ENCODE measurements at places on chromosomes 11 and 22.

DNA sequence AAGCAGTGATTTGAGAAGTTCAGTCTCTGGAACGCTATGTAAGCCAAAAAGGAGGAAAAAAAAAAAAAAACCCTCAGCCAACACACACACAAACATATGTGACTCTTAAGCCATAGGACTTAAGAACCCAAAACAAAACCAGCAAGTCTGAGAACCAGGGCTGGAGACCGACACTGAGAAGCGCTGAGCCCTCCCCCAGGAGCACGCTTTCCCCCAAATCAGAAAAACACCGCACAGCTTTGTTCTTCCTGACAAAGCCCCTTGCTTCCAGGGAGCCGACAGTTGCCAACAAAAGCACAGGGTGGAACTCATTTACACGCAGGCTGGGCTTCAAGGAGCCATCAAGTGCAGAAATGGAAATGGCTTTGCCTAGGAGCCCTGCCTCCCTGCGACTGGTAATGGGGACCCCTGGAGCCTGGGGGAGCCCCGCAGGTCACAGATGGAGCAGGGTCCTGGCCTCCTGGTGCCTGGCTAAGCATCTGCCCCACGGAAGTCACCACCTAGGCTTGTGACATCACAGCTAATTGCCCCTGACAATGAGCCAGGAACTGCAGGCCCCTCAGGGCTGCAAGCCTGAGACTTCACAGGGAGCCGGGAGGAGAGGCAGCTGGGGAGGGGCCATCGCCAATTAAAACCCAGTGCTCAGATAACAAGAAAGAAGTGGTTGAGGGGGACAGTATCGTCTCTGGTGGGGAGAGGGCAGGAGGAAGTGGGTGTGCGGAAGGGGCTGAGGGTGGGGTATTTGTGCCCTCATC is 66.9 kb downstream of the NFAM1 start:
- DNase-seq: no peak

DNA sequence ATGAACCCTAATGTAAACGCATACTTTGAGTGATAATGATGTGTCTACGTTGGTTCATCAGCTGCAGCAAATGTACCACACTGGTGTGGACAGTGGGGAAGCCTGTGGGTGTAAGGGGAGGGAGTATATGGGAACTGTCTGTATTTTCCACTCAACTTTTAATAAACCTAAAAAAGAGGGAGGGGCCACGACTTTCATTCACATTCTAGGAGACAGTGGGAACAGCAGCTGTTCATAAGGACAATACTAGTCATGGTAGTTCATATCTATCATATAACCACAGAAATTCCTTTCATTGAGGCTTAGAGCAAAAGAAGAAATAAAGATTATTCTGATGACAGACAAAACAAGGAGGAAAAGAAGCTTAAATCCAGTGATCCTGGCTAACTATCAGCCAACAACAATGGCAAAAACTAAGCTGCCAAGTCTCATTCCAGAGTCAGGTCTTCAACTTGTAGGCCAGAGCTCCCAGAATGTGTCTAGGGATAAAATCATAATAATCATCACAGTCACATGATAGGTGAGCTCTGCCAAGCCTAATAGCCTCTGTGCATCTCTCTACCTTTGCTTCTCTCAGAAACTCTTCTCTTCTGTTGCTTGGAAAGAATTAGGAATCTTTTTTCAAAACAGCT is 59.4 kb upstream of the CHRM4 start:
- no peak for DNase-seq

- DNase-seq: no peak
These were observed 46.5 kb upstream of the CRTAM start for GRCh38 chr11:122791836-122792235.

GRCh38 chr22:29339381-29340235 is 24.1 kb upstream of the RASL10A start:
- DNase-seq: no peak

- no peak for DNase-seq
These were observed 2.0 kb downstream of the IFT27 start for GRCh38 chr22:36773935-36774334.

DNA sequence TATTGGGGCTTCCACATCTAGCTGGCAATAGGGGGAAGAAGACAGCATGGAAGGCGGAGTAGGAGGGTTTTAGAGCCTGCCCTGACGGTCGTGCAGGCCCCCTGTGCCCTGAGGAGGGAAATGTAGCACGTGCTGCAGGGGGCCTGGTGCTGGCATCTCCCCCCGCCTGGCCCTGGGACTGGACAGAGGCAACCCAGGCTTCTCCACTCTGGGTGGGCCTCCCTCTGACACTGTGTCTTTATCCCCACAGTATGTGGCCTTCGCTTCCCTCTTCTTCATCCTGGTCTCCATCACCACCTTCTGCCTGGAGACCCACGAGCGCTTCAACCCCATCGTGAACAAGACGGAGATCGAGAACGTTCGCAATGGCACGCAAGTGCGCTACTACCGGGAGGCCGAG is 36.8 kb downstream of the KCNC1 start:
- DNase-seq: no peak

DNA sequence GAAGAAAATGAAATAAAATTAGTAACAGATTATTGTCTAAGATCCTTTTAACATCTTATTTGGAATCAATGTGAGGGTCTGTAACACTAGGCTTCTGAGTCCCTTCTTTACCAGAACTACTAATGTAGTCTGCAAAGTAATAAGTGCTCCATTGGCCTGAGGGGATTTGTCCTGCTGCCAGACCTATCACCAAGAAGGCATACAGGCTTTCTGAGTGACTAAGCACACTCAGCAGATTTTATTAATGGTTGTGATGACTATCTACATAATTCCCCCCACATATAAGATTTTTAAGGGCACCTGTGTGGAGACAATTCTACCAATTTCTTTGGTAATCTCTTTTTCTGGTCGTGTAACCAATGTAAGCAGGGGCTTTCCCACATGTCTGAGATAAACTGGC is 365.0 kb upstream of the FAT3 start:
- no peak for DNase-seq

DNA sequence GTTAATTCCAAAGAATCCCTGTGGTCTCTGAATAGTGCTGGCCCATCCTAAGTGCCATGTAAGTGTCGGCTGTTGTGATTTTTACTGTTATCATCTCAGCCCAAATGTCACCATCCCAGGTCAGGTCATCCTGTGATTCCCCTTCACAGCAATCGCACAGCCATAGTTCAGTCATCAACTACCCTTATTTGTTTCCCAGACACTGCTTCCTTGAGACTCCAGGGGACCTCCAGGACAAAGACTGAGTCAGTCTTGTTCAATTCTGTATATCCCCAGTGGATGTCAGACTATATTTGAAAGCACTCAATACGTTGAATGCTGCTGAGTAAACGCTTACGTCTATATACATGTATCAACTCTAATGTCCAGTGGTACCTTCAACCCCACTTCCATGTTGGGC is 113.7 kb upstream of the TIMP3 start:
- no peak for DNase-seq

DNA sequence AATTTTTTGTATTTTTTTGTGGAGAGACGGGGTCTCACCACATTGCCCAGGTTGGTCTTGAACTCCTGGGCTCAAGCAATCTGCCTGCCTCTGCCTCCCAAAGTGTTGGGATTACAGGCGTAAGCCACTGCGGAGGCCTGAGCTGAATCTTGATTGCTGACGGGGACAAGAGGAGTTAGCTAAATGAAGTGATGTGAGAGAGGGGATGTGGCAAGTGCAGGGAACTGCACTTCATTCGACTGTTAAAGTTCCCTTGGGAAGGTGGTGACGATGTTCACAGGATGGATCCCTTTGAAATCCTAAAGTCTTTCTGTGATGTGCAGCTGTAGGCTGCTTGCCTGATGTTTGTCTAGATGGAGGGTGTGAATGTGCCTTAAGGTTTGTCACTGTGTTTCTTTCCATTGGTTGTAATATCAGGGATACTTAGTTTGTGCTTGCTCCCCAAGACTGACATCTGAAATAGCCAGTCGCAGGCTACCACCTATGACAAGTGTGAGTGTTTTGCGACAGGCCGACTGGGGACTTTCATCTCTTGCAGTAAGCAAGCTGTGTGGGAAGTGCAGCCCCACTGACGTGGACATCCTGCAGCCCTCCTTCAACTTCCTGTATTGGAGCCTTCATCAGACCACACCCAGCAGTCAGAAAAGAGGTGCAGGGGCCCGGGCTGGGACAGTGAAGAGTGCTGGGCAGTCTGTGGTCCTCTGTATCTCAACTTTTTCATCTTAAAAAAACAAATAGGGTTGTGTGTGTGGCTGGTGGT is 19.6 kb upstream of the CCDC134 start:
- DNase-seq: no peak

GRCh38 chr11:11170352-11171084 is 182.5 kb downstream of the CSNK2A3 start:
- DNase-seq: no peak

- DNase-seq: no peak
These were observed 16.8 kb downstream of the CD5 start for GRCh38 chr11:61119055-61119454.

DNA sequence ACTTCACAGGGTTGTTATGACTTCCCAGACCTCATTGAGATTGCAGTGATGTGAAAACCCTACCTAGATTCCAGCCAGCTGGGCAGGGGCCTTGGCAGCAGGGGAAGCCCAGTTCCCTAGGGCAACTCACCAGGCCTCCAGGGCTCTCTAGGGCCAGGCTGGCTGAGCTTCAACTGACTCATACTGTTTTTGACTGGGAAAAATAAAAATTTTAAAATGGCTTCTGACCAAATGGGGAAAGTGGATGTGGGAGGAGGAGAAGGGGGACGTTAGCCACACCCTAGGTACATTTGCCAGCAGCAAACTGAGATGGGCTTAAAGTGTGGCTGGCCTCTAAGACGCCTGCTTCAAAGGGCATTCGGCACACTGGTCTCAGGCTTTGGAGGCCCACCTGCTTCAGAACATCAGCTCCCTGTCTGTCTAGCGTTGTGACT is 39.0 kb downstream of the BMAL1 start:
- no peak for DNase-seq

GRCh38 chr11:69582756-69583467 is 58.0 kb upstream of the CCND1 start:
- DNase-seq: no peak

DNA sequence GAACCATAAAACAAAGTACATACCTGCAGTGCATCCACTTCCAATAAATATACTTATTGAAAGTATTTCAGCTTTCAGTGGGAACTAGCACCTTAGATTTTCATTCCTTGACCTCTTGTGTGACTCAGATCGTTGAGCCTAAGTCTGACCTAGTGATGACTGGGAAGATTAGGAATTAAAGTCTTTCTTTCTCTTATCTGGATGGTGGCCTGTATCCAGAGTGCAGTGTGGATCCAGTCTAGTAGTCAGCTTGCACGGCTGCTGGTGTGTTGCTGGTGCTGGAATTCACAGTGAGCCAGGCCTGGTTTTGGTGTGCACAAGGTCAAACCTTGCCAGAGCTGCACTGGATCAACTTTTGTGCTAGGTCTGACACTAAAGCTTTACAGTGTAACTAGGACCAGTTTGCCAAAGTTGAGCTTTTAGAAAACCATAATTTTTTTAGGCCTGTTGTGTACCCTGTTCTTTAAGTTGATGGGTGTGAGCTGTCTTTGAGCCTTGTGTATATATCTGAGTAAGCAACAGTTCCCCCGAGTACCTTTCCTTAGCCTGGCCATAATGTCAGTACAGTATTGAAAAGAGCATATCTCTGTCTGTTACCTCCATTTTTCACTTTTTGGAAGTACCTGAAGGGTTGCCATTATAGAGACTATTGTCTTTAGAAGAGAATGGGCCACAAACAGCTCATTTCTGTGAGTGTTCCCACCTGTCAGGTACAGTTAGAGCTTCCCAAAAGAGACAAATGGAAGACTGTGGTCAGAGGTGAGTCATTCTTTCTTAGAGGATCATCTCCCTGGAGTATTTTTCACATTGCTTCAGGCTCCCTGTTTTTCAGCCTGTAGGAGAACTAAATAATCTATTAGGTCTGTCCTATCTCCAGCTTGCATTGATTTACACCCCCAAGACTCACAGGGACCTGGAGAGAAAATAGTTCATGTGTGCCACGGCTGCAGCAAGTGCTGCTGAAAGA is 89.8 kb downstream of the ALX4 start:
- no peak for DNase-seq

- DNase-seq: no peak
These were observed 60.1 kb downstream of the PDE3B start for GRCh38 chr11:14703731-14704130.

GRCh38 chr11:27451244-27451965 is 21.2 kb downstream of the LGR4 start:
- DNase-seq: no peak

DNA sequence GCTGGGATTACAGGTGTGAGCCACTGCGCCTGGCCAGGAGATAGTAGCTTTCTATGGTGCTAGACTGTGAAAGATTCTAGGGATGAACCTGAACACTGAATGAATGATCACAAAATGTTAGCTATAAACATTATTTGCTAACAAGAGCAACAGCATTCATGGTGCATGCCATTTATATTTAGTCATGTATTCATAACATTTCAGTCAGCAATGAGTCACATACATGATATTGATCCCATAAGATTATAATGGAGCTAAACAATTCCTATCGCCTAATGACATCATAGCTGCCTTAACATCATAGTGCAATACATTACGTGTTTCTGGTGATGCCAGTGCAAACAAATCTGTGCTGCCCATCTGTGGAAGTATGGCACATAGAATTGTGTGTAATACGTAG is 164.1 kb downstream of the ARHGAP42 start:
- no peak for DNase-seq

DNA sequence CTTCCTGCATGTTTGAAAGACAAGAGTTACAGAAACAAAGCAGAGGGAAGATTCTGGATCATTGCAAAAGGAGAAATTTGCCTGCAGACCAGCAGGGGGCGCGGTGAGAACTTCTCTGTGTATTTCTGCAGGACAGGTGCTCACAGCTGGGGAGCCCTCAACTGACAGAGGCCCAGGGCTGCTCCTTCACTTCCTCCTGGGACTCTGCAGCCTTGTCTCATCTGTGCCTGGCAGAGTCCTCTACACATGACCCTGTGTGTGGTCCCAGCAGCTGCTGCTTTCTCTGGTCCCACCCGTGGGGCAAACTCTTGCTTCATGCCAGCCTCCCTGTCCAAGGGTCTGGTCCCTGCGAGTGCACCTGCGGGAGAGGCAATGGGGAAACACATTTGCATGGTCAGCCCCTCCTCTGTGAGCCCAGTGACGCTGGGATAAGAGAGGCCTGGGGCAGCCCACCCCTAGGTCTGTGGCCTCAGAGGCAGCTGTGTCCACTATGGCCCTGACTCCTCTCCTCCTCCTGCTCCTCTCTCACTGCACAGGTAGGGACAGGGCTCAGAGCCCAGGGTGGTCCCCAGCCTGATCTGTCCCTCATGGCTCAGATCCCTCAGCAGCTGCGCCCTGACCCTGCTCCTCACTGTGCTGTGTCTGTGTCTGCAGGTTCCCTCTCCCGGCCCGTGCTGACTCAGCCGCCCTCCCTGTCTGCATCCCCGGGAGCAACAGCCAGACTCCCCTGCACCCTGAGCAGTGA is 43.2 kb upstream of the VPREB1 start:
- DNase-seq: no peak
